ENCODE measurements at places on chromosomes 2 and 18.
A peak's percentile ranks its signal among the peaks of the same experiment; 100 is the strongest.

- DNase-seq: peak; percentile 81
These were observed 483.8 kb upstream of the REG3G start for GRCh38 chr2:78541451-78542267.

DNA sequence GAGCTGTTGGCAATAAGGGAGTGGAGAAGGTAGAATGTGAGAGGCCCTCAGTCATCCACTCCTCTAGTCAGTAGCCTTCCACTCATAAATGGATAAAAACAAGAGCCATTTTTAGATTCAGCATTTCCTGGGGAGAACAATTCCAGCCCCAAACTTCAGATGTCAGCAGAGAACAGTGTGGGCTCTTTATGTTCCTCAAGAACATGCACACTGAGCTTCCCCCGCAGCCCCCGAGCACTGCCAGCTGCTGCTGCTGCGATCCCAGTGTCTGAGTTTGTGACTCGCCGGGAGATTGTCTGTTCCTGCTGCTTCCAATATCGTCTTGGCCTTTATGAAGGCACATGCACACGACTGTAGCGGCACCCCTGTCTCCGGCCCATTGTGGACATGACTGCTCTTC, 143.7 kb upstream of the CTNNA2 start:
- DNase-seq: no peak

DNA sequence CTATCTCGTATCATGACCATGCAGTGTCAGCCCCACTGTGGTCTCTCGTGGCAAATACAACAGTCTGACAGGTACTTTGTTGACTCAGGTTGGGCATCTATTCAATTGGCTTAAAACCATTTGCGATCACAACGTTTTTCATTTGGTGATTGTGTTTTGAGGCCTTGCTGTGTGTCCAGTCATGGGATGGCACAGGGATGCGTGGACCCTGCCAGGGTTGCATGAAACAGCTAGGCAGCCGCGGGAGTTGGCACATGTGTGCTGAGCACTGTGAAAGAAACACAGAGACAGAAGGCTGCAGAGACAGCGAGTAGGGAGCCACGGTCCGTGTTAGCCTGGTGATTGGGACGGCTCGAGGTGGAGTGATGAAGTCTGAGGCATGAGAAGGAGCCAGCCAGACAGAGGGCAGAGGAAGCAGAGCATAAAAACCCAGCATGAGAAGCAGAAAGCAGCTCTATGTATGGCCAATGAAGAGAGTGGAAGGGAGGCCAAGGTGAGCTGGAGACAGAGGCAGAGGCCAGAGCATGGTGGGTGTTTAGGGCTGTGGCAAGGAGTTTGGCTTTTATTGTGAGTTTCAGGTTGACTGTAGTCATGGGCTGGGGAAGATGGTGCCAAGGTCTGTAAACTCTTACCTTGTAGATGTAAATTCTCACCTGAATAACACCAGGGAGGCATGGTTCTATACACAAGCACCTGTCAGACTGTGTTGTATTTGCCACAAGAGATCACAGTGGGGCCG, 31.8 kb upstream of the IL1R1 start:
- DNase-seq: no peak

DNA sequence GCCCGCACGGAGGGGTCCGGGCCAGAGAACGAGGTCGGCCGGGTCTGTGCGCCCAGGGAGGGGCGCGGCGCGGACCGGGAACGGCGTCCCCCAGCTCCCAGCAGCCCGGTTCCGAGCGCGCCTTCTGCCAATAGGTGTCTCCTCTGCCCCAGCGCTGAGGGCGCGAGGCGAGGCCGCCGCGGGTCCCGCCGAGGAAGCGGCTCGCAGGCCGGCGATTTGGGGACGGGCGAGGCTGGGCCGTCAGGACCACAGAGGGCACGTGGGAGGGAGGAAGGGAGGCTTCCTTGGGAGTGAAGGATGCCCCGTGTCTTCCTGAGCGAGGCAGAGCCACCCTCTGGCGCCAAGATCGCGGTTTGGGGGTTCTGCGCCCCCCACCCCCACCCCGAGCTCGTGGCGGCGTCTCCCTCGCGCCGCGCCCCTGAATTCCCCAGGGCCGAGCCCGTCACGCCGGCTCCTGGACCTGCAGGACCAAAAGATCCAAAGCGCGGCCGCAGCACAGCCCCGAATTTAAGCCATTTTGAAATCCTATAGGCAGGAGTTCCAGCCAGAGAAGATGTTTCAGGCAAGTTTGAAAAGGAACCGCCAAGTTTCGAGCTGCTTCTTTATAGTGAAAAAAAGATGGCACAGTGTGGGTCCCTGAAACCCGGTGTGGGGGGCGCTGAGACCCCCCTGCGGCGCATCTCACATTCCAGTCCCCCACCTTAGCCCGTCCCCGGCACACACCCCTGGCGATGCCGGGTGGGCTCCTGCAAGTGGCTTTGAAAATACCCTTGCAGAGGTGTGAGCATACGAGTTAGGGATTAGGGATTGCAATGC, 909 bp downstream of the NFATC1 start:
- DNase-seq: no peak

DNA sequence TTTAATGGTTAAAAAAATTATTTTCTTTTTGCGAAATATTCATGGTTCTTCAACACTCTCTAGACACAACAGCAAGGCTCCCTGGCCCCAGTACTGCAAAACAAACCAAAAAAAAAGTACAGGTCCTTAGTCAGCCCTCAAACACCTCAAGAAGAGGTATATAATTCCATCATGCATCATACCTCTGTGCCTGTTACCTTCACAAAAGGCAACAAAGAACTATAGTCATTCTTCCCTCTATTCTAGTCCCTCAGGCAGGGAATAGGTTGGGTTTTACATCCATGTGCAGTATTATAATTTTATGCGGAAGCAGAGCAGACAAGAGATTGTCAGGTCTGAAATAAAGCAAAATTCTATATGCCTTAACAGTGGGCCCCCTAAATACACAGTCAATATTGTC, 8.5 kb downstream of the NFE2L2 start:
- no peak for DNase-seq

- no peak for DNase-seq
These were observed 346.7 kb downstream of the RAD51AP2 start for GRCh38 chr2:17171446-17172049.

DNA sequence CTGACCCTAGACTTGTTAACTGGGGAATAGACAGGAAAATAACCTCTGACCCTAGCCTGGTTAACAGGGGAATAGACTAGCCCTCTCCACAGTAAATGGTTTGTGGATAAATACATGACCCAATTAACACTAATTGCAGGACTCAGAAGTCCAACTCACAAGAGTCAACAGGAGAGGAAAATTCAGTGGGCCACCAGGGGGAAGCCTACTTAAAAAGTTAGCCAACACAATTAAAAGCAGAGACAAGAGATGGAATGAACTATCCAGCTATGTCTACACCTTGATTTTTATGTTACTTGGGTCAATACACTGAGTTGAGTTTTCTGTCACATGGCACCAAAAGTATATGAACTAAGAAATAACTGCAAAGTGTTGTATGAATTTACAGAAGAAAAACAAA, 158.8 kb upstream of the SLC39A10 start:
- no peak for DNase-seq

DNA sequence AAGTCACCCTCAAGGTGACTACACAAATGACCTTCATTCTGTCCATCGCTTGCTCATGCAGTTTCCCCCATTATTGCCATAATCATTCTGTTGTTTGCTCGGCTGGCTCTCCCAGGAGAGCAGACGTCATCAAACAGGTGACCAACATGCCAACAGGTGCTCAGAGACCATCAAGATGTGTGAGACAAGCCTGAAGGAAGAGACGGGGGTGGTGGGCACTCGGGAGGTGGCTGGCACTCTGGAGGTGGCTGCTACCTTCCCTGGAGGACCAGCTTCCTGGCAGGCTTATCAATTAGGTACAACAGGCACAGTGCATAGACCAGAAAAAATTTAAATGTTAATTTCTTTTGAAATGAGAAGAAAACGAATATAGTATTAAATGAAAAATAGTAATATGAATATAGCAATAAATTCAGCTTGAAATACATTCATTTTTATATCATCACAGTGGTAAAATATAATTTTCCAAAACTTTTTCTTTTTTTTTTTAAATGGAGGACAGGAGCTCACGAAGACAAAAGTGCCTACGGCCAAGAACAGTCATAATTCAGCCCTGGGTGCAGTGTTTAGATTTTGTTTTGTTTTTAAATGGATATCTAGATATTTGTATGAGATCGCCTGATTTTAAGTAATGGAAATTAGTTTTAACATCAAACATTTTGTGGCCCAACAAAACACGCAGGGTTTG, 16.9 kb upstream of the HAAO start:
- peak; percentile 40 for DNase-seq

- no peak for DNase-seq
These were observed 19.8 kb downstream of the LONRF2 start for GRCh38 chr2:100302585-100302892.

- DNase-seq: no peak
These were observed 1110.5 kb downstream of the LRP1B start for GRCh38 chr2:141020346-141020745.

DNA sequence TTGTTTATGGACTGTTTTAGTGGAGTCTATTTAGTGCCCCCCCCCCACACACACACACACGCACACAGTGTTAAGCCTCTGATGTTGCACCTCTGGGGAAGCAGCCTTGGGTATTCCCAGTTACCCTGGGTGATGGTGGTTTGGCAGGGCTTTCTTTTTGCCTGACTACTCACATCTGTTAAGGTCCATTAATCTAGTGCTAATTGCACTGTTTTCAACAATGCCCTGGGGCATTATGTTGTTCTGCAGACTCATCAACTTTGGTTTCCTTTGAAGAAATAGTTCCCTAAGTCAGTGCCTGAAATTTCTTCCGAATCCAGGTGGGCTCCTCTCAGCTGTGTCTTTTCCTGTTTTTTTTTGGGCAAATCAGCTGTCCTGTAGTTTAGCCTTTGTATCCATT, 34.7 kb downstream of the SPOPL start:
- DNase-seq: peak; percentile 42

DNA sequence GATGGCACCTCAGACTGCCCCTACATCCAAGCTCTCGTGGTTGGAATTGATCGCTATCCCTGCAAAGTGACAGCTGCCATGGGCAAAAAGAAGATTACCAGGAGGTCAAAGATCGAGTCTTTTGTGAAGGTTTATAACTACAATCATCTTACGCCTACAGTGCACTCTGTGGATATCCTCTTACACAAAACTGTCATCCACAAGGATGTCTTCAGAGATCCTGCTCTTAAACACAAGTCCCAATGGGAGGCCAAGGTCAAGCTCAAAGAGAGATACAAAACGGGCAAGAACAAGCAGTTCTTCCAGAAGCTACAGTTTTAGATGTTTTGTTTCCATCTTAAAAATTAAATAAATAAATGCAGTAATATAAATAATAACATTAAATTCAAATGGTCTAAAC, 45.4 kb downstream of the INO80D start:
- DNase-seq: no peak

GRCh38 chr18:5884375-5884774, 10.9 kb downstream of the TMEM200C start:
- DNase-seq: no peak

DNA sequence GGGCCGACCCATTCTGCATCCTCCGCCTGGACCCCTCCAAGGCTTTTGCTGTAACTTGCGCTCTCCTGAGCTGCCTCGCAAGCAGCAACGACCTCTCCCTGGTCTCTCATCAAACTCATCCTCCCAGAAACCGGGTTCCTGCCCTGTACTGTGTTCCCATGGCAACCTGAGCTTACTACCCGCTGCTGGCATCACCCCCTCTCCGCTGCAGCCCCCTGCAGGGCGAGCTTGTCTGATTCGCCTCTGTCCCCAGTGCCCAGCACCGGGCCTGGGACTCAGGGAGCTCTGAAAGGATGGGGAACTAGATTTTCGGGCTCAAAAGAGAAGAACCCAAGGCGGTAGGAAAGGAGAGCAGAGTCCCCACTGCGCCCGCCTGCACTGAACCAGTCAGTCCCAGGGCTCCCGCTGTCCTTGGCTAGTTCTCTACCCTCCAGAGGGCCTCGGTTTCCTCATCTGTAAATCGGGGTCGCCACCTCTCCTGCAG, 463 bp downstream of the HS1BP3 start:
- peak; percentile 43 for DNase-seq

GRCh38 chr2:238098901-238099713, 1.0 kb upstream of the ESPNL start:
- DNase-seq: no peak

DNA sequence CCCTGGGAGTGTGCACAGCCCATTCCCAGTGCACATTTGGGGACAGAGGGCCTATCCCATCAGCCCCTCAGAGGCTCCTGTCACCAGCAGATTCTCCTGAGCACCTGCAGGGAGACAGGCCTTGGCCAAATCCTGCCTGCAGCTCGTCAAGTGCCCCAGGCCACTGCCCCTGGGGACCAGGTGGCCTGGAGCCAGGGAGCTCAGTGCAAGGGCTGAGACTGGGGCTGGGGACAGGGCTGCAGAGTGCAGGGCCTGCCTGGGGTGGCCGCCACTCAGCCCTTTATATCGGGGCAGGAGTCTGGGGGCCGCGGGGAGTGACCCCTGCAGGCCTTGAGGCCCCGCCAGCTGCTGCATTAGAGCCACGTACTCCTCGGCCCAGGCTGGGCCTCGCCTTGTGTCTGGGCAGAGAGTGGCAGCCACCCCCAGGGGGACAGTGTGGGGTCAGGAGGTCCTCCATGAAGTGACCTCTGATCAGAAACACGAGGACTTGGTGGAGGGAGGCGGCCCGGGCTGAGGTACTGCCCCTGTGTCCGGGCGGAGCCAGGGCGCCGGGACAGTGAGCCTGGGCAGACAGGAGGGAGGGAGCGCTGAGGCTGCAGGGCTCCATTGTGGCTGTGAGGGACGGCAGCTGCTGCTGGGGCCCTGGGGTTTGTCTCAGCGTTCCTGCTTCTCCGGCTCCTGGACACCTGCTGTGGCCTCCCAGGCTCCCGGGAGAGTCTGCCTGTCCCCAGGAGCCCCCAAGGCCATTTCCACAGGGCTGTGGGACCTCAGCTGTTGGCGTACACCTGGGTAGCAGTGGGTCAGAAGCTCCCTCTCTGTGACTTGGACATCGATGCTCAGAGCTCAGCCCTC, 24.2 kb downstream of the GPC1 start:
- no peak for DNase-seq

- no peak for DNase-seq
These were observed 253.5 kb upstream of the NRP2 start for GRCh38 chr2:205428811-205429210.

DNA sequence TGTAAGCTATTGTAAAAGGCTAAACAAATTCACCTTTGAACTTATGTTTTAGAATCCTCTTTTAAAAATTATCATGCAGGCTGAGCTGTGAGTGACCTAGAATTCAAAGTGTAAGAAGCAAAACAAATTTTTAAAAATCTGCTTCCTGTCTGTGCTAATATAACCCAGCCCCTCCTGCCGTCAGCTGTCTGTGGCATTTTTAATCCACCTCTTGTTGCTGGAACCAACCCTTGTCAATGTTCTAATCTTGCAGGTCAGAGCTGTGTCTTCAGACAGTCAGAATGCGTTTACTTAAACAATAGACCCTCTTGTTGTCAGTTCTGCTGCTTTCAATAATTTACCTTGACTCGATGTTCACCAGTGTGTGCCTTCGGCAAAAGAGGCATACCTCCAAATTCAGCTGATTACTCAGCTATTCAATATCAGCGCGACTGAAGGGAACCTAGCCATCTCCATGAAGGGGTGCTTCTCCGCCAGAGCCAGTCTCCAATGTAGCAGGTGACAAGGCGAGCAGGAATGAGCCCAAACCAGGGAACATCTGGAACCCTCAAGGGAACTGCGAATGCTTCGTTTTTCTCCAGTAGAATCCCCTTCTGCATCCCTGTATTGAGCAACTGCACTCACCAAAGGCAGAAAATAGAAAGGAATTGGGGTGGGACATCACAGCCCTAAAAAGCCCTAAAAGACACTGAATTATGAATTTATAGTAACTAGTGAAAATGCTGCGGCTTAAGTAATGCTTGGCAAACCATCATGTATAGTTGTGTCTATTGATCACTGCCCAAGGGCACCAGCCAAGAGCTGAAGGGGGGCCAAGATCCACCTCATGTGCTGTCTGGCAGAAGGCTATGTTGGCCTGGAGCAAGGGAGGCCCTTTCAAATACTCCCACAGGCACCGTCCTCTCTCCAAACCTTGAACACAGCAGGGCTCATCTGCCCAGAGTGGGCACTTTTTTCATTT, 62.5 kb downstream of the LYPD6B start:
- no peak for DNase-seq
